Astrocyte of the cerebellum (primary cell): ENCODE measurements at places on chromosomes 2 and 18.
A peak's percentile ranks its signal among the peaks of the same experiment; 100 is the strongest.

GRCh38 chr18:42861271-42861670 is 254.2 kb downstream of the RIT2 start:
- no peak for DNase-seq

- no peak for DNase-seq
Measured at GRCh38 chr2:172403402-172403801, 24.0 kb upstream of the ITGA6 start.

GRCh38 chr18:48215876-48216638 is 193.1 kb downstream of the ZBTB7C start:
- DNase-seq: no peak

DNA sequence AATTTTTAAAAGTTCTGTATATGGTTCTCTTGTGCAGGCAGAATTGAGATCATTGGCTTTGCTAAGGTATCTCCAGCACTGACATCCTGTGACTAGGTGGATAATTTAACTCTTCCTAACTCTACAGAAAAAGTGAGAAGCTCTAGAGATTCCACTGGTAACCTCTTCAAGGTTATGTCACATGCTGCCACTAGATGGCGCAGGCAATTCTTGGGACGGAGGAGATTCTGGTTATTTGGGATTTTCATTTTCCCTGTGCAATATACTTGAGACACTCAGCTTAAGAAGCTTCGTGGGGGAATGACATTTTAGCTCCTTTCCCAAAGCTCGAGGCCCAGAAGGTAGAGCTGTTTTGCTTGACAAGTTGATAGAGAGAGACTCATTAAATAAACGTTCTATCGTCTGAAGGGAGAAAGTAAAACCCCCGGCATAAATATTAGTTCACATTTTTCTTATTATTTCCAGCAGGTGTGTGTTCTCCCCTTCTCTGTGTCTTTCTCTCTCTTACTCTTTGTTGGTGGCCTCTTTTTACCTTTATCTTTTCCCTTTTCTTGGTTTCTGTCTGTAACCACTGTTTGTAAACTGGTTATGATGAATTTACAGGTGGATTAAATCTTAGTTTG is 26.6 kb upstream of the LANCL1 start:
- peak; percentile 44 for DNase-seq

DNA sequence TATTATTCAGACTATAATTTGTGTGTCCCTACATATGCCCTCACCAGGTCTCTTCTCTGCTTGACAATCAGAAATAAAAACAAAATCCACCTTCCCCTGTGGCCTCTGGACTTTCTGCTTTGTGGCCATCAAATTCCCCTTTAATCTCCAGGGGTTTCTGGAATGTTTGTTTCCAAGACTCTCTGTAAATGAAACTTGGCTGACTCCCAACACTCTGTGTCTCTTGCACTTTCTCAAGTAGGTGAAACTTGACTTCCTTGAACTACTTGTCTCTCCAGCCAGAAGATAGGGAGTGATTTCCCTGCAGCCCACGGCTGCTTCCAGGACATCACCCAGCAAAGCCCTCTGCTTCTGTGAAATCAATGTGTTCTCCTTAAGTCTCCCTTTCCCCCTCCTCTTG is 54.1 kb upstream of the AQP4 start:
- DNase-seq: peak; percentile 61

DNA sequence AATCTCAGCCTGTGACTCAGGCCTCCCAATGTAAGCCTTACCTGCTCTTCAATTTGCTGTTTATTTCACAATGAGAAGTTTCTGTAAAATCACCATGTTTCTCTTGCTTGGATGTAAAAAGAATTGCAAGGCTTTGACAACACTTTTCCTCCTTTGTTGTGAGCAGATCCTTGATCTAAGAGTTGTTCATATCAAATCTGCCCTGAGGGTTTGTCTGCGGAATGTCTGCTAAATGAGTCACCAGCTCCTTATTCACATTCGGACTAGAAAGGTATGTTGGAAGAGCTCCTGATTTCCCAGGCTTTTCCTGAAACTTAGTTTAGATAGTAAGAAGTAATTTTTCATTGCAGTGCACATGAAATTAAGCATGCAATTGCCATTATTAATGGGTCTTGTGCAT is 268.2 kb upstream of the TCF4 start:
- peak; percentile 86 for DNase-seq

GRCh38 chr2:191428141-191428540 is 182.9 kb downstream of the MYO1B start:
- DNase-seq: peak; percentile 22

DNA sequence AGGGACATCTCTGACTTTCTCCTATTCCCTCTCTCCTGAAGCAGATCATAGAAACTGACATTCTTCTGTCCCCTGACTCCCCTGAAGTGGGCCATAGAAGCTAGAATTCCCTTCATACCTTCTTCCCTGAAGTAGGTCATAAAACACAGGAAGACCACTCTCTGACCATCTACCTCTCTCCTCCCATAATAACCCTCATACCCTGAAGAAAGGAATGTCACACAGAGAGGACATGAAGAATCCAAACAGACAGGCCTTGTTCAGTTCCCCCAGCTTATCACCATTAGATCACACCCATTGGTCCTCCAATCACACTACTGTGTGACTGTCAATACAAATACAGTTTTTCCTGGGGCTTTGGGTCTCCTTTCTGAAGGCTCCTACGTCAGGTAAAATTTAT is 347.1 kb downstream of the DLGAP1 start:
- DNase-seq: no peak

DNA sequence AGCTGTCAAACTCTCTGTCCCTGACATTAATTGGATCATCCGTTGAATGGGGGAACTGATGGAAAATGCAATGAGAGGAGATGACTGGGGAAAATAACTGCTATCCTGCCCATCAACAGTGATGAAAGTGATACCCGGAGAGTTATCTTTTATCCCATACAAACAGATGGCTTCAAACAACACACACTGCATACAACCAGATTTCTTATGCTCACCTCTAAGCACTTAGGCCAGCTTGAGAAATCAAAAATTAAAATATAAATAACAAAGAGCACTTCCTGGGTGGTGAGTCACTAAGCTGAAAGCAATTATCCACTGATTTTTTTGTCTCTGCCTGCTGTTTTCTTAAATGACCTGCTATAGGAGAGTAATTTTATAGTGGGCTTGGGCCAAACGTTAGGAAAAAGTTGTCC is 237.6 kb upstream of the RGPD4 start:
- DNase-seq: no peak

DNA sequence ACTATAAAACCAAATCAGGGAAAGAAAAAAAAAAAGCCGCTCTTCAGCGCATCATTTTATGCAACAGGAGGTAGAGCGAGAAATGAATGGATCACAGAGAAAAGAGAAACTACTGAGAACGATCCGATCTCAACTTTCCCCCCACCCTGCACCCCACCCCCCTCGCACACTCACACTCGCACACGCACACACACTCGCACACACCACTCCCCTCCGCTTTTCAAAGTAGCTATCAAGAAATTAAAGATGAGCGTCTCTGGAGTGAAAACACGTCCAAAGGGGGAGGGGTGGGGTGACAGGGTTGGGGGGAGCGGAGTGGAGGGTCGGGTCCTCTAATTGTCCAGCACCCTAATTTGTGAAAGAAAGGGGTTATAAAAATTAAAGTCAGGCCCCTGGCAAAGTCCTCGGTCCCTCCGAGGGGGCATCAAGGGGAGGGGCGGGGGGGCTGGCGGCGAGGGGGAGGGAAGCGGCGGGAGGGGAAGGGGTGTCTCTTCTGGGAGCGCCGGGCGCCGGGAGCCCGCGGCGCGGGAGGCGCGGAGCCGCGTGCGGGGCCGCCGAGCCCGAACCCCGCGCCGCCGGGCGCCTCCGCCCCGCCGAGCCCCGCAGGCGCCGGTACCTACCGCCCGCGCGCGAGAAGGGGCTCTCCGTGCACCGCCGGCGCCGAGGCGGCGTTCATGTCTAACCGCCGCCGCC is 428 bp downstream of the TCF4 start:
- no peak for DNase-seq

- DNase-seq: no peak
Measured at GRCh38 chr2:144848423-144848822, 328.5 kb upstream of the ZEB2 start.

DNA sequence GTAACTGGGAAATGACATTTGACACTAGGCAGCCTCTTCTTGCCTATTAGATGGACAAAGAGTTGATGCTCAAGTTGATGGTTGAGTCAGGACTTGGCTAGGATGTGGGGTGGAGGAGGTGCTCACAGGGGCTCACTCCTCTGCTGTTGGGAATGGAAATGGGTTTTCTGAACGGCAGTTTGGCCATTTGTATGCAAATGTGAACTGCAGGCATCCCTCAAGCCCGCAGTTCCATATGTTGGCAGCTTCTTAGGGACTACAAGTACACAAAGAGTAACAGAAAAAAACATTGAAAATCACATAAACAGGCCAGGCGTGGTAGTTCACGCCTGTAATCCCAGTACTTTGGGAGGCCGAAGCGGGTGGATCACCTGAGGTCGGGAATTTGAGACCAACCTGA is 80.8 kb downstream of the INPP5D start:
- no peak for DNase-seq

- DNase-seq: no peak
Measured at GRCh38 chr18:32734442-32734841, 38.4 kb downstream of the KLHL14 start.

- peak; percentile 36 for DNase-seq
Measured at GRCh38 chr2:193695367-193695766, 1500.6 kb upstream of the TMEFF2 start.

DNA sequence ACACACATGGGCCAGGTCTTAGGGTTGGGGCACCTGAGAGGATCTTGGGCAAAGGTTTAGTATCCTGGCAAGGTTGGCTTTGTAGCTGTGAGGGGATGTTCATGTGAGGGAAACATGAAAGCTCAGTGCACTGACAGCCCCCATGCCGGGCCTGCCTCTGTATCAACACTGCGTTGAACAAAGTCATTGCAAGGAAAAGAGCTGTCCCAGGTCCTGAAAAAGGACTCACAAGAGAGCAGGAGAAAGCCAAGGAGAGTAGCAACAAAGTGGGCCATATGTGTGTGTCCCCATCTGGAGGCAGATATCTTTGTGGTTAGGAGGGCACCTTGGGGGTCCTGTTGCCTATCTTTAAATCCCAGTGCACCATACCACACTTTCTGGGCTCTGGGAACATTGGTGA is 237.8 kb upstream of the THSD7B start:
- peak; percentile 8 for DNase-seq
